Right cardiac atrium (tissue), 5 donors: ENCODE measurements at places on chromosomes 11 and 22. TPM values are rescaled to one million over a fixed set of nuclear protein-coding genes. Genes with fewer than 3 reads are reported as not detected.

TTLL12 gene
- polyA plus RNA-seq: 7.8 TPM

UBE4A gene
- 15.9 TPM for polyA plus RNA-seq

KIAA1671 gene
- polyA plus RNA-seq: 7.5 TPM

FAM83F gene
- 3.6 TPM for polyA plus RNA-seq

SPDYC gene
- not detected for polyA plus RNA-seq

HDAC10 gene
- polyA plus RNA-seq: 11.6 TPM

FXYD6 gene
- polyA plus RNA-seq: 54.1 TPM

DRD4 gene
- 0.14 TPM for polyA plus RNA-seq

SERPIND1 gene
- 1.4 TPM for polyA plus RNA-seq

MMP27 gene
- polyA plus RNA-seq: not detected
